CD4-positive, alpha-beta T cell treated with Interleukin-21 for 1 hour (primary cell): ENCODE measurements at places on chromosomes 1 and 21.

GRCh38 chr1:8970870-8971337 lies 25.2 kb downstream of the CA6 start:
- peak; percentile 62 for DNase-seq

DNA sequence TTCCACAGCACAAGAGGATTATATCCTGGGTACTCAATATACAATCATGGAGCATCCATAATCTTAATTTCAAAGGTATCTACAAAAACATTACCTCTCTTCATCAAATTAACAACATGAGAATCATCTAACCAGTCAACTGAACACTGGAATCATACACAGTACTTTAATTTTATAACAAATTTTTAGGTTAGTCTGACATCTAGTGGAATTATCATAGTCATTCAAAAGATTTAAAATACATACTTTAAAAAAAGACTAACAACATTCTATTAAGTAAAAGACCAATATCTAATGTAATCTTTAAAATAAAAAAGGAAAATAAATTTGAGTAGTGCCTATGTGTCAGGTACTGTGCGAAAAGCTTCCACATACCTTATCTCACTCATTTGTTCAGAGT lies 16.8 kb upstream of the SH3GLB1 start:
- no peak for DNase-seq

DNA sequence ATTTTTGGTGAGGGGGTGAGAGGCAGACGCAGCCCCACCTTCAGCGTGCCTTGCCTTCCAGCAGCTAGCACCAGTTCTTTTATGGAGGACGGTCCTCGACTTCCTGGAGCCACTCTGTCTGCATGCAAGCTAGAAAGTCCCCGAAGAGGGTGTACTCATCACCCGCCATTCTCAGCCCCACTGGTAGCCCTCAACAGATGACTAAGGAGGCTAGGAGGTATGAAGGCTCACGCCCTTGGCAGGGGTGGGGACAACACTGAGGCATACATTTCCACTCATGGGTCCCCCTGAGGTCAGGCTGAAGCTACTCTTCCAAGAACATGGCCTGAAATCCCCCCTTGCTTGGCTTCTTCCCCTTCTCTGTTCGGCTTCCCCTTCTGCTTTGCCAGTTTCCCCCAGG lies 8.9 kb upstream of the PTPRF start:
- no peak for DNase-seq

DNA sequence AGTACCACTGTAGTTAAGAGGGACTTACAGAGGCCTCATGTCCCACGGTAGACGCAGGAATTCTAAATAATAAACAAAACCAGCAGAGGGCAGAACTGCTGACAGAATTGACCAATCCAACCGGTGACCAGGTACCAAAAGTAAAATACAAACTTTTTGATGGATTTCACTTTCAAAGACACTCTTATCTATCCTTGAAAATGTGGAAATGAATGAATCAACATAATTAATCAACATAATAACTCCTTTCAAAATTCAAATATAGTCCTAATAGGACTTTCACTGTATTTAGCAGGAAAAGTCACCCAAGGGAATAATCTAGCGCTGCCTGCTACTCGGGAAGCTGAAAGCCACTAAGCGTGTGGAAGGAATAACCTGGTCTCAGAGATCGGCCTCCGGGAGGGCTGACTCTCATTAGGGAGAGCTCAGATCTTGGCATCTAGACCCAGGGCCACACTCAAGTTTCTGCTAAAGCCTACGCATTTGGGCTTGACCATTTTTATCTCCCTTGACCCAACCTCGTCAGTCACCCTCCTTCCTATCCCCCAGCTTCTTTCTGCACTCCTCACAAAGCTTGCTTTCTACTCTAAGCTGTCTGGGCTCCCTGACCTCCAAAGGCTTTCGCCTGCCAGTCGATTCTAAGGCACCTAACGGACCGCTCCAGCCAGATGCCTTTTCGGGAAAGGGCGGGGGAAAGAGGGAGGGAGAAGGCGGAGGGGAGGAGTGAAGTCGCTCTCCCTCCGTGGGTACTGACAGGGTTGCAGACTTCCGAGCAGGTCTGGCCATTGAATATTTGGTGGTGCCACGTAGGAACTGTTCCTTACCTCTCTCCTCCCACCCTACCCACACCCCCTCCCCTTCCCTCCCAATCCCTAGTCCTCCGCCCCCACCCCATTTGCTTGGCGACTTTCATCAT lies 1.6 kb downstream of the COL11A1 start:
- DNase-seq = peak; percentile 13

GRCh38 chr1:30635391-30635975 lies 87.9 kb downstream of the MATN1 start:
- DNase-seq = no peak

GRCh38 chr1:166013232-166013631 lies 153.6 kb downstream of the FAM78B start:
- DNase-seq = no peak

DNA sequence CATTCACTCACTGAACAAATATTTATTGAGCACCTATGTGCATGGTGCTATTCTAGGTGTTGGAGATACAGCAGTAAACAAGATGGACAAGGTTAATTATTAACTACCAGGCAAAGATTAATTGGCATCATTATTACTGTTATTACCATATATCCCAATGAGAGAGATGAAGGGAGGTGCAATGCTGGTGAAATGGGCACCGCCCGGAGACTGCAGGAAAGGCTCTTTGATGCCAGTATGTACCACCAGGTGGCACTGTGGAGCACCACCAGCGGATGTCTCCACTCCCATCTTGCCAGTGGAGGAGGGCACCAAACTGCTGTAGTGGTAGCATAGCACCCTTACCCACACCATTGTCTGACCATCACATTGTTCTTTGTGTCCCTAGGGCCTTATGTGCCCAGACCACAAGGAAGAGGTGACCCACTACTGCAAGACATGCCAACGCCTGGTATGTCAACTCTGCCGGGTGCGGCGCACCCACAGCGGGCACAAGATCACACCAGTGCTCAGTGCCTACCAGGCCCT lies 3.0 kb downstream of the TRIM46 start:
- peak; percentile 84 for DNase-seq

DNA sequence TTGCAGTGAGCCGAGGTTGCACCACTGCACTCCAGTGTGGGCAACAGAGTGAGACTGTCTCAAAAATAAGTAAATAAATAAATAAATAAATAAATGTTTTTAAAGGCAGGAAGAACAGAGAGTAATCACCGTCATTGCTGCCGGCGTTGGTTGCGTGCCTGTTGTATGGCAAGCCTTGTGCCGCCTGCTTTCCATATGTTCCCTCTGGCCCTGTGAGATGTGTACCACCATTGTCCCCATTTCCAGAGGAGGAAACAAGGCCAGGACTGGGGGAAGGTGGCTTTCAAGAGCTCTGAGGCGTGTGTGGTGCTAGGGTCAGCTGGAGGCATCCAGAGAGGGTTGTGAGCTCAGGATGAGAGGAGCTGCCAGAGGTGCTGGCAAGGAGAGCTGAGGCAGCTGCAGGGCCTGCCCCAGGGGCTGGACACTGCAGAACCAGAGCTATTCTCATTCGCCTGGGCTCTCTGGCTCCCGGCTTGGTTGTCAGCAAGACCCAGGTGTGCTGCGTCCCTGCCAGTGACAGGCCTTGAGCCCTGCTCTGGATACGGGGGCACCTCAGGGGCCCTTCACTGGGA lies 5.2 kb upstream of the MARCKSL1 start:
- DNase-seq = no peak

GRCh38 chr21:26966649-26967061 lies 233 bp downstream of the ADAMTS5 start:
- DNase-seq = no peak

DNA sequence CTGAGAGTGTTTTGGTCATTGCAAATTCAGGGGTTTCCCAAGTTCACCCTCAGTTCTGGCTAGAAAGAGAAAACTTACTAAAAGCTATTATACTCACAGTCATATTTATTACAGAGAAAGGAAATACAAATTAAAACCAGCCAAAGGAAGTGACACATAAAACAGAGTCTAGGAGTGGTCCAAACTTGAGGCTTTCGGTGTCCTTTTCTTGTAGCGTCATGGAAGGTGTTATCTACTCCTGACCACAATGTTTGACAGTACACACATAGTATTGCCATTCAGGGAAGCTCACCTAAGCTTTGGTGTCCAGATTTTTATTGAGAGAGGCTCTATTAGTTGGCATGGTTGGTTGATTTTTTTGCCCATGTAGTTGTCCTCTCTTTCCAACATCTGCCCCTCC lies 59.0 kb downstream of the SLC35A3 start:
- DNase-seq = peak; percentile 66

GRCh38 chr21:29873908-29874307 lies 65.9 kb downstream of the GRIK1 start:
- no peak for DNase-seq

GRCh38 chr1:225554216-225554812 lies 98.6 kb downstream of the ENAH start:
- DNase-seq = peak; percentile 37

GRCh38 chr1:219125342-219125741 lies 48.3 kb upstream of the LYPLAL1 start:
- no peak for DNase-seq

DNA sequence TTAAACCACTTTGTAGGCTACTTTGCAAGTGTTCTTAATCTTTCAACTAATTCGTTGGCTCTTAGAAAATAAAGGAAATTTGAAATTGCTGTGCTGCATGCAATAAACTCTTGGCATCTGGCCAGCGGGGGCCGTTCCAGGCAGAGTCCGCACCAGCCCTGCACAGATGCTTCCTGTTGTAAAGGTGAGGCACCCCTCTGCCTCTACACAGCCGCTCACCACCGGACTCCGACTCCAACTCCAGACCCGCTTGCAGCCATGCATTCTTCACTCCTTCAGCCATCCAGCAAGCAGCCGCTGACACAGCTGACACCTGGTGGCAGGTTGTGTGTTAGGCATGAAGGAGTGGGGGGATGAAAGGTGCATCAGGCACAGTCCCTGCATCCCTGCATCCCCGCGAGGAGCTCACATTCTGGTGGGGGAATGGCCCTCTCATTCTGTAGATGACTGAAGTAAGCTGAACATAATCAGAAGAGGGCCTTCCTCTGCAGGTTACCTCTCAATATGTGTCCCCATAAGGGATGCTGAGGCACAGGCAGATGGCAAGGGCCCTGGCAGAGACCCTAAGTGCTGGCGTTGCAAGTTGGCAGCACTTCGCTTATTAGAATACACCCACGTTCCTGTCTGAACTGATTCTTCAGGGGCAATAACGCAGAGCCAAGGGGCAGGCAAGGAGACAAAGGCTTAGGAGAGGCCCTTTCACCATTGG lies 56.8 kb downstream of the GLIS1 start:
- peak; percentile 39 for DNase-seq

GRCh38 chr1:226584164-226584563 lies 35.6 kb downstream of the STUM start:
- no peak for DNase-seq

DNA sequence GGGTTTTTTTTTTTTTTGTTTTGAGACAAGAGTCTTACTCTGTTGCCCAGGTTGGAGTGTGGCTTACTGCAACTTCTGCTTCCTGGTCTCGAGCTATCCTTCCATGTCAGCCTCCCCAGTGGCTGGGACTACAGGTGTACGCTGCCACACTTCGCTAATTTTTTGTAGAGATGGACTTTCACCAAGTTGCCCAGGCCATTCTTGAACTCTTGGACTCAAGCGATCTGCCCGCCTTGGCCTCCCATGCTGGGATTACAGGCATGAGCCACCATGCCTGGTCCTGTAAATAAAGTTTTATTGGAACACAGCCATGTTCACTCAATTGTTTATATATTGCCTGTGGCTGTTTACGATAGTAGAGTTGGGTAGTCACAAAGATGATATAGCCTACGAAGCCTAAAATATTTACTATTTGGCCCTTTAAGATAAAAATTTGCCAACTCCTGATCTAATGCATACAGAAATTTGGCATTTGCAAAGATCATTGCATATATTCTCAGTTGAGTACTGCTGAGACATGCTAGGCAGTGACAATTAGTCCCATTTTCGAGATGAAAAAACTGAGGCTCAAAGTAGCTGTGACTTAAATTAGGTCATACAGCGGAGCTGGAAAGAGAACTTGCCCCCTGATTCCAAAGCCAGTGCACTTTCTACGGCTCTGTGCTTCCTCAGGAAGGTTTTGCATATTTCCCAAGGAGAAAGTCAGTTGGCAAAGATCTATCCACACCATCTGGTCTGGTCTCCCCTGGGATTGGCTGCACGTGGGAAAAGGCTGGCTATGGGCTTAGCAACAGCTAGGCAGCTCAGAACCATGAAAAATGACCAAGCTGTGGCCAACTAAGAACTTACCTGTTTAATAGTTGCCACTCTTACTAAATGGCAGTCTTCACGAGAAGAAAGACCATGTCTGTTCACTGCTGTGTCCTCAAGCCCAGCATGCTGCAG lies 19.4 kb downstream of the MECR start:
- DNase-seq = no peak

- DNase-seq = no peak
Measured at GRCh38 chr1:66258404-66259105, 275.4 kb upstream of the SGIP1 start.

DNA sequence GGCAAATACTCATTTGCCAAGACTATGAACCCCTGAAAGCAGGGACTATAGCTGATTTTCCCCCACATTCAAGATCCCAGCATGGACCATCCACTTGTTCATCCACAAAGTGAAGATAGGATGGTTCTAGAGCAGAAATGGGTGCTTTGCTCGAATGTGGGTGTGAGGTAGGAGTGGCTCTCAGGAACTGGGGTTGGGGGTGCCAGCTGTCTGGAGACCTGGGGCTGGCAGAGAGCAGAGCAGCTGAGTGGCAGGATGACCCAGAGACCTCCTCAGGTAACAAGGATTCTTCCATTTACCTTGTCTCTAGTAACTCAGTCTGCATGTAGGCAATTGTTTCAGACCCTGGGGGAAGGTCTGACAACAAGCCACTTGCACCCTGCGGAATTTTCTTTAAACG lies 6.0 kb downstream of the S100A9 start:
- DNase-seq = no peak

GRCh38 chr1:236590553-236591150 lies 13.7 kb downstream of the HEATR1 start:
- no peak for DNase-seq

DNA sequence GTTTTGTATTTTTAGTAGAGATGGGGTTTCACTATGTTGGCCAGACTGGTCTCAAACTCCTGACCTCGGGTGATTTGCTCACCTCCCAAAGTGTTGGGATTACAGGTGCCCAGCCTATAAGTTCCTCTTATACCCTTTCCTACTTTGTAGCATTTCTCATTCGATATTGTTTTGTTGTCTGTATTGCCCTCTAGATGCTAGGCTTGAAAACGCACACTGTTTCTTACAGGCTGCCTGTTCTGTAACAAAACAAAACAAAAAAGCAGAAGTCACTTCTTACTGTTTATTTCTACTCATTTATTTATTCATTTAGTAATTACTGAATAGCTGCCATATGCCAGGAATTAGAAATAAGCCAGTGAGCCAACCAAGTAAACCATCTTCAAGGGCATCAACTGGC lies 136.9 kb upstream of the BMP8A start:
- DNase-seq = no peak

DNA sequence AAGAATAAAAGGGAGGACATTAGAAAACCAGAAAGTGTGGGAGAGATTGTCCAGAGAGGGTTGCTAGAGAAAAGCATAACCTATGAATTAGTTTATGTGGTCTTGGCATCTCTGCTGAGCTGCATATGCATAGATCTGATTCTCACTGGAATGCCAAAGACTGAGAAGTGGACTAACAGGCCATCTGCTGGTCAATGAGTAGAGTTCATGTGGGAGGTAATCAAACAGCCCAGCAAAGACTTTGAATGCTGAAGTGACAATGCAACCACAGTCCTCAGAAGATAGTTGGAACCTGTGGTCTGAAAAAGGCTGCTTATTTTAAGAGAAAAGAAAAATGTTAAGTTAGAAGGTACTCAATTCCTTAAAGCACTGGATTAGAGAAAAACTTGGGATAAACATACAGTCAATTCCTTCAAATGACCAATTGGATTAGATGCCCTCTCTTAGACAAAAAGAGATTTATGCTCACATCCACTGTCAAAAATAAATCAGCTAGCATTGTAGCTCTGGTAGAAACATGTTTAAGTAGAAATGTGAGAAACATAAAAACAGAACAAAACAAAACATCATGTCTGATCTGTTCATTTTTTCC lies 382.8 kb downstream of the AMY1C start:
- DNase-seq = no peak
